Stimulated activated CD4-positive, alpha-beta T cell treated with anti-CD3 and anti-CD28 coated beads, Interleukin-1b, Interleukin-23, amount 100 ng/mL, for 1 hour (primary cell): ENCODE measurements at places on chromosomes 4 and X.

- no peak for DNase-seq
Measured at GRCh38 chr4:24002330-24002966, 112.6 kb upstream of the PPARGC1A start.

DNA sequence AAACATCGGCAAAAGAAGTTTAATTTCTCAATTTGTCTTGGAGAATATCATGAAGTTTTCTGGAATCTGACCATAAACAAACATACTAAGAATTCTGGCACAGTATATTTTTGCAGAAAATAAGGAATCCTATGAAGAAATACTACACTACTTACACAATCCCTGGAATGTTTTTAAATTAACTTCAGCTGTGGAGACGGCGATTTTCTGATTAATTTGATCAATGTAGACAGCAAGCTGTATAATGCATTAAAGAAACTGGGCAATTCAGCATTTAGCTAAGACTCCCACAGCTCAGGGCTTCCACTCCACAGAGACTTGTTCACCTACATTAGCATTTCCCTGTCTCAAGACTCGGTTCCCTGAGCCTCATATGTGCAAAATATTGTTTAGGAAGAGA lies 12.2 kb downstream of the EGFL6 start:
- DNase-seq = no peak

DNA sequence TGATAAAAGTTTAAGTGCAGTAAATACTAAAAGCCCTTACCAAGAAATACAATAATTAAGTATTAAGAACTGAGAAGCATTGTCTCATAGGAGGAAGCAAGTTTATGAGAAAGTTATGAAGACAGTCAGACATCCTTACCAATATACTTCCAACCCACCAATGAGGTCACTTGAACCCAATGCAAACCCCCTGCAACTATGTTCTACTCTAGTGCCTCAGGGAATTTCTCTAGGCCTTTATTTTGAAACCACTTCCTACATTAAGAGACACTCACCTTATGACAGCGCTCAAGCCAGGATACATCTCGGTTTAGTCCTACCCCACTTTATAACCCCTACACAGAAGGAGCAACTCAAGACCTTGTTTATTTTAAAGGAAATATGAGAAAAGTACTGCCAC lies 61.3 kb downstream of the STPG2 start:
- no peak for DNase-seq

DNA sequence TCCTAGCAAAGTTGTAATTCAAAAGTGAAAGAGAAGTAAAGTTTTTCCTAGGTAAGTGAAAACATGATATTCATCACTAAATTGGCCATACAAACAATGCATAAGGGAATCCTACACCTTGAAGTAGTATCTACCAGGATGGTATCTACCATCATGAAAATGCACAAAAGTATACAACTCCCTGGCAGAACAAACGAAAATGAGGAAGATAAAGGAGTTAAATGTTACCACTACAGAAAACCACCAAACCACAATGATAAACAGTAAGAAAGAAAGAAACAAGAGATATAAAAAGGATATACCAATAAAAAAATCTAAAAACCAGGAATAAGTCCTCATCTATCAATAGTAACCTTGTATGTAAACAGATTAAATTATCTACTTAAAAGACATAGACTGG lies 26.9 kb downstream of the GK2 start:
- DNase-seq = no peak

DNA sequence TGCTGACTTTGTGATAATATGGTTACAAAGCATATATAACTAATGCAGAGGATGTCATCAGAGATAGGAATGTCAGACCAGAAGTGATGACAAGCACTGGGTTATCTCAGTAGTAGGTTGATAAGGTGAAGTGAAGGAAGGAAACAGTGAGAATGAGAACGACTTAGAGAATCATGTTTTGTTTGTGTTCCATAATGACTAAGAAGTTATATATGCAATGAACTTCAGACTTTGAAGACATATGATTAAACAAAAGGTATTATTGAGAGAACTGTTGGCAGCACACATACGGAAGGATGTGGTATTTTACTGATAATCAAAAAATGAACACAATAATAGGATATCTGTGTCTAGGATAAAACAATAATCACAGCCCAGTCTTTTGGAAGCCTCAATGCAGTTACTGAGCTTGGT lies 18.3 kb upstream of the HHIP start:
- no peak for DNase-seq

GRCh38 chr4:7172508-7172907 lies 19.8 kb upstream of the SORCS2 start:
- no peak for DNase-seq

DNA sequence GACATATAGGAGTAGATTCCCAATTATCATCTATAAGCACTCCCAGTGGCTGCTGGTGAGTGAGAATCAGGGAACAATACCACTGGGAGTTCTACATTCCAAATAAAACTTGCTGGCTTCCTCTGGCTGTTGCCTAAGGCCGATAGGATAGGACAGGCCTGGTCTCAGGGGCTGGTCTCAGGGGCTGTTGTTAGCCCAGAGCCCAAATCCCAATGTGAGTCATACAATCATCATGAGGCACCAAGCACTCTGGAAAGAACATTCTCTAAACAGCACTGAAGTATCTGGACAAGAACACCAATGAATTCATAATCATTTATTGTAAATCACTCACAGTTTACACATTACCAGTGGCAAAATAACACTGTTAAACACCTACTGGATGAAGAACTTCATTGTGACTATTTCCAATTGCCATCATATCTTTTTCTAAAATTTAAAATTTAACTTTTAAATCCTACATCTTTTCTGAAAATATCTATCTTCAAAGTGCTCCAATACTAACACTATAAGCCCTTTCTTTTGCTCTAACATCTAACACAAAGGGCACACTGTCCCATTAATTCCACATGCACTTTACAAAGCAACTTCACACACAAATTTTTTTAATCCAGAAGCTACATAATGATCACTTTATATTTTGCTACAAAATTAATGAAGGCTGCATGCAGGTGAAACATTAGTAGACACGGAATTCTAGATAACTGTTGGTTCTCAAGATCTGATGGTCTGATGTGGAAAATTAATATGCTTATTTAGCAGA lies 67.6 kb upstream of the TMEM150C start:
- DNase-seq = no peak

DNA sequence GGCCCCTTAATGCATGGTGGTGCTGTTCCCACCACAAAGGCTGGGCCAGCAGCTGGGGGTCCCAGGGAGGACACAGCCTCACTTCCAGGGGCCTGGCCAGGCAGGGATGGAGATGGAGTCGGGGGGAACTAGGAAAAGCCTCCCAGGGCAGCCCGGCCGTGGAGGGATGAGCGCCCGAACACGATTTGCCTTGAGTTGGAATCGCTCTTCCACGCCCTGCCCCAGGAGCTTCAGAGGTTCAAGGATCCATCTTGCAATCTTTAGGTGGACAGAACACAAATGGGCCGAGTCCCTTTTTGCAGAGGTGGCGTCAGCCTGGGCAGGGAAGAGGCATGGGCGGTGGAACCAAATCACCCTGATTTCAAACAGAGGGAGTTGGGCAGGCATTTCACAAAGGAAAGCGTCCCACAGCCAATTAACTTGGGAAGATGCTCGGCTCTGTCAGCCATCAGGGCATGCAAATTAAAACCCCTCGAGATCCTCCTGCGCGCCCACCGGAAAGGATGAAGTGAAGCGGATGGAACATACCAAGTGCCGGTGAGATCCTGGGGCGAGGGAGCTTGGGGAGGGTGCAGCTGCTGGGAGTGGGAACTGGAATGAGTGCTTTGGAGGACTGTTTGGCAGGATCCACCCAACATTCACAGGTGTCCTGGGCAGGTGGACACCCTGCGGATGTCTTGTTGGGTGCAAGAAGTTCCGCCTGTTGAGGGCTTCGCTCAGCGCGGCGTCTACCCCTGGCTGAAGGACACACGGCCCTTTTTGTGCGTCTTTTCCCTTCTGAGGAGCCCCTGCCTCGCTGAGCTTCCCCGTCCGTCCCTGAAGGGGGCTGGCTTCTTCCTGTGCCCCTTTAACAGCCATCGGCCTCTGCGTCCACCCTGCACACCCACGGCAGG lies 75.7 kb downstream of the HTRA3 start:
- no peak for DNase-seq

GRCh38 chr4:33931026-33931425 lies 2313.3 kb downstream of the ARAP2 start:
- no peak for DNase-seq

- no peak for DNase-seq
Measured at GRCh38 chr4:797066-797465, 28.9 kb downstream of the CPLX1 start.
